Epithelial cell of proximal tubule (primary cell): ENCODE measurements at places on chromosomes 12 and 14. TPM values are rescaled to one million over a fixed set of nuclear protein-coding genes. Genes with fewer than 3 reads are reported as not detected.

DNA sequence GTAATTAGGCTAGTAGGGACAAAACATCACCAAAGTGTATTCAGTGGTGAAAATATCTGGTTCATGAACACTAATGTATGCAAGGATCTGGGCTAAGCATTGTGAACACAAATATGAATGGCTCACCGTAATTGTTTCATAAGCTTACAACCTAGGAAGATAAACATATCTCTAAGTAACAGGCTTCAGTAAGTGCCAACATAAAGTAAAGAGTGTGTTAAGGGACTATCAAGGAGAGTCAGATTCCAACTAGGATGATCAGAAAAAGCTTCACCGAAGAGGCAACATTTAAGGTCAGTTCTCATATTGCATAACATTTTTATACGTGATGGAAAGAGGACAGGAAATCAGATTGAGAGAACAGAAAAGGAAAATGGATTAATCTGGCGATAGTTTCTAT, 29.4 kb downstream of the ABCC9 start:
- no peak for DNase-seq

MEG3 gene
- total RNA-seq, result 7.2 and 26.0 TPM in 2 replicates

SIRT4 gene
- total RNA-seq, result 0.35 and 1.2 TPM in 2 replicates

DNA sequence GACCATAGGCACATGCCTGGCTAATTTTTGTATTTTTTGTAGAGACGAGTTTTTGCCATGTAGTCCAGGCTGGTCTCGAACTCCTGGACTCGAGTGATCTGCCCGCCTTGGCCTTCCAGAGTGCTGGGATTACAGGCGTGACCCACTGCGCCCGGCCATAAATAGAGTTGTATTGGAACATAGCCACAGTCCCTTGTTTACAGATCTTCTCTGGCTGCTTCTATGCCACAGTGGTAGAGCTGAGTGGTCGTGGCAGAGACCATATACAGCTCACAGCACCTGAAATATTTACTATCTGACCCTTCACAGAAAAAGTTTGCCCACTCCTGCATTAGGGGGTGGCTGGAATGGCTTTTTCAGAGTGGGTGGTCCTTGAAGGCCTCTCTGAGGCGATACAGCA, 28.0 kb upstream of the TSPAN9 start:
- no peak for DNase-seq

KRT8 gene
- total RNA-seq, result 1,207 and 1,417 TPM in 2 replicates

DNA sequence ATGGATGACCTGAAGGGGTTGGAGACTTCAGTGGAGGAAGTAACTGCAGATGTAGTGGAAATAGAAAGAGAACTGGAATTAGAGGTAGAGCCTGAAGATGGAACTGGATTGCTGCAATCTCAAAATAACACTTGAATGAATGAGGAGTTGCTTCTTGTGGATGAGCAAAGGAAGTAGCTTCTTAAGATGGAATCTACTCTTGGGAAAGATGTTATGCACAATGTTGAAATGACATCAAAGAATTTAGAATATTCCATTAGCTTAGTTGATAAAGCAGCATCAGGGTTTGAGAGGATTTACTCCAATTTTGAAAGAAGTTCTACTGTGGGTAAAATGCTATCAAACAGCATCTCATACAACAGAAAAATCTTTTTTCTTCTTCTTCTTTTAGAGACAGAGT, 186.4 kb upstream of the PRKD1 start:
- no peak for DNase-seq

DNA sequence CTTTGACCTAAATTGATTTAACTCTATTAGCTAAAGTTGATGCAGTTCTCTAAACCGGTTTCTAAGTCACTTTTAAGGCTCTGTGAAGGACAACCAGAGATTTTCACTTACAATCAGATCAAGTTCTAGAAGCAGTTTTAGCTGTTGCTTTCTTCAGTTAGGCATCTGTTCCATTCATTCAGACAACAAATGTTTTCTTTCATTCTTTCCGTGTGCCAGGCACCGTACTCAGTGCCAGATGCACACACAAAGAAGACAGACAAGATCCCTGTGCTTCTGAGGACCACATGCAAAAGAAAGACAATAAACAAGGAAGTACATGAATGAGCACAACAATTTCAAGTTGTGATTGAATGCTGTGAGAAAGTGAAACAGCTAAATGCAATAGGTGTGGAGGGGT, 11.1 kb upstream of the EGLN3 start:
- no peak for DNase-seq
